ENCODE measurements at places on chromosomes 4 and X.

GRCh38 chrX:21658746-21659145, 616 bp upstream of the KLHL34 start:
- DNase-seq: no peak

DNA sequence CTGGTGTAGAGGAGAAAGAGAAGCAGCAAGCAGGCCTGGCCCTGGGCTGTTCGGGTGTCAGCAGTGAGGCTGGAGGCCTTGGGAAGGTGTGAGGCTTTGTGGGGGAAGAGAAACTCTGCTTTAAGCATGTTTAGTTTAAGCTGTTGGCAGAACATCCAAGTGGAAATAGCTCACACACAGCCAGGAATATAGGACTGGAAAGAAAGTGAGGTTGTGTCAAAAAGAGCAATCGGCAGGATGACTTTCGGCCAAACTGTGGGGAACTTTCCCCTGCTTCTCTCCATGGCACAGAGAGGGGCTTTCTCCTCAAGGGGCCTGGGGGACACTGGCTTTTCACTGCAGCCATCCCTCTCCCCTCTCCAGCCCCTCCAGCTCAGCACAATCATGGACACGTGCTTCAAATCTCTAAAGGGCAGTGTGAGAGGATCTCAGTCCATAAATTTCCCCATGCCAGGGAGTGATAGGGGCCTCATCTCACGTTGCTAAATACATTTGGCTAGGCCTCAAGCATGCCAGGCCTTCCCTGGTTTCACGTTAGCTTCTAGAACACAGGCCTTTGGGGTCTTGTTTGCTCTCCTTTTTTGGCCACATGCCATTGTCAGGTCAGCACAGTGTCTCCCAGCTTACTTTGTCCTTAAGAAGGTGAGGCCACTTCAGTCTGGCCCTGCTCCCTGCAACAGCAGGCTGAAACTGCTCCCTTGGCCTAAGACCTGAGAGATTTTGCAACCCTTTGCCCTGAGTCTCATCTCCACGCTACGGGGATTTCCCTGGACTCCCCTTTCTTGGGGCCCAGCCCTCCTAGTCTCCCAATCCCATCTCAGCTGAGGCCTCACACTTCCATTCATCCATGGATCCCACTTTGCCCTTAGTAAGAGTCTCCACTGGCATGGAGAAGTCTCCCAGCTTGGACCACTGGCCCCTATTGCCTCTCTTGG, 8.3 kb upstream of the CITED1 start:
- DNase-seq: no peak

- DNase-seq: no peak
These were observed 6.3 kb upstream of the SGMS2 start for GRCh38 chr4:107818301-107818910.

DNA sequence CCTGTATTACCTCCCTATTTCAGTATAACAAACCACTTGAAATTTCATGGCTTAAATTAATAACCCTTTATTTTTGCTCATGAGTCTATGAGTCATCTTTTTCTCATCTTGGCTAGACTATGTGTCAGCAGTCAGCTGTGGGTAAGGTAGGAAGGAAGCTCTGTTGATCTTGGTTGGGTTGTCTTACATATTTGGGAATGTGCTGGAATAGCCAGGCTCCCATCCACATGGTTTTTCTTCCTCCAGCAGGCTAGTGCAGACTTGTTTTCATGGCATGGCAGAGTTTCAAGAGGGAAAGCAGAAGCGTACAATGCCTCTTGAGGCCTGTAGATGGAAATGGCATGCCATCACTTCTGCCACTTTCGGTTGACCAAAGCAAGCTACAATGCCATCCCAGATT, 89.7 kb downstream of the LINC00632 start:
- DNase-seq: no peak

DNA sequence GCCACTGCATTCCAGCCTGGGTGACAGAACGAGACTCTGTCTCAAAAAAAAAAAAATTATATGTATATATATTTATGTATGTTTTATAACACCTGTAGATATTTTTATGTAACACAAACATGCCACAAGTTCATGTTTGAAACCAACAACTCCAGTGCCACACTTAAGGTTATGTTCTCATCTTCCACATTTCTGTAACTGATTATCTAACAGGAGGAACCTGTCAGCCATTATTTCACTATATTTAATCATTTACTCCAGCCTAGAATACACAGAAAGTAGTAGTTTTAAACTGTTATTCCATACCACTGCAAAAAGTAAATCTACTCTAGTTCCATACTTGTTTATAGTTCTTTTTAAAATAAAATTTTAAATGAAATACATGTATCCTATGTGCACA, 32.3 kb downstream of the MCUB start:
- no peak for DNase-seq

DNA sequence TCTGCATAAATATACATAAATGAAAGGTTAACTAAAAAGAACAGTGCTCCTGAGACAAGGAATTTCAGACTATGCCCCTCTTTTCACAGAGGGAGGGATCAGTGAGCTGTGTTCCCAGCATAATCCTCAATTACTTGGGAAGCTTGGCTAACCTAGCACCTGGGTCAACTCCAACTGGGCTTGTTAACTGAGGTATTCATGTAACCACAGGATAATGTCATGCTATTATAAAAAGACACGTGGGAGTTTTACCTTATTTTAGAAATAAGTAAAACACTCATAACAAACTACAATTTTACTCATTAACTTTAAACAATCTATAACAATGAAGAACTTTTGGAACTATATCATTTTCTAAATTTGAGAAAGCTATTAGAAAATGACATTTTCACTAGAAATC, 48.6 kb downstream of the RPGR start:
- DNase-seq: no peak

- no peak for DNase-seq
These were observed 21.2 kb downstream of the DOK7 start for GRCh38 chr4:3484057-3484973.

DNA sequence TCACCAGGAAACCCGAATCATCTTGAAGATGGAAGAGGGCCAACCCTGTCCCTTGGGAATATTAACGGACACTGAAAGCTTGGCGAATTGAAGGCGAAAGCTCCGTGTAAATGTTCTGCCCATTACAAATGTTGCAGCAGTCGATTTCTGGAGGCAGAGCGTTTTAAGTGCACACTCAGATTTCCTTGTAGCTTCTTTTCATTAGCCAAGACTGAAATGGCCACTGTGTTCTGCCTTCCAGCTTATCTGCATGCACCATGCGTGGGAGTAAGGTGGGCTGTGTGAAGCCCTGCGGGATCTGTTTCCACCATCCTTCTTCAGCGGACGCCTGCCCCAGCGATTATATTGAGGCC, 1.3 kb downstream of the SMIM20 start:
- no peak for DNase-seq

- DNase-seq: no peak
These were observed 1.4 kb upstream of the SMAD1 start for GRCh38 chr4:145480257-145480656.

GRCh38 chrX:118218079-118218478, 101.5 kb upstream of the KLHL13 start:
- DNase-seq: no peak

GRCh38 chr4:3371033-3372001, 70.5 kb upstream of the HGFAC start:
- DNase-seq: no peak

DNA sequence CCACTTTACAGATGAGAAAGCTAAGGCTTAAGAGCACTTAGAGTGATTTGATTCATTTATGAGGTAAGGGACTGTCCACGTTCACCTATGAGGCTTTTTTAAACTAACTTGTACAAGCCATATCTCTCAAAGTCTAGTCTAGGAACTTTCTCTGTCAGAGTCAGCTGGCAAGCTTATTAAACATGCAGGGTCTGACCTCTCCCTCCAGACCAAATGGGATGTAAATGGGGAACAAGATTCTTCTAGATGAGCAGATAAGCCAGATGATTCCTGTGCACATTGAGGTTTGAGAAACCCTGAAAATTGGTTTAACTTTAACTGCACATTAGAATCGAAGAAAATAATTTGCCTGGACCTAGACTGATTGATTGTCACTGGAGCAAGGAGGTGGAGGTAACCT, 160.0 kb upstream of the SPRY1 start:
- no peak for DNase-seq

DNA sequence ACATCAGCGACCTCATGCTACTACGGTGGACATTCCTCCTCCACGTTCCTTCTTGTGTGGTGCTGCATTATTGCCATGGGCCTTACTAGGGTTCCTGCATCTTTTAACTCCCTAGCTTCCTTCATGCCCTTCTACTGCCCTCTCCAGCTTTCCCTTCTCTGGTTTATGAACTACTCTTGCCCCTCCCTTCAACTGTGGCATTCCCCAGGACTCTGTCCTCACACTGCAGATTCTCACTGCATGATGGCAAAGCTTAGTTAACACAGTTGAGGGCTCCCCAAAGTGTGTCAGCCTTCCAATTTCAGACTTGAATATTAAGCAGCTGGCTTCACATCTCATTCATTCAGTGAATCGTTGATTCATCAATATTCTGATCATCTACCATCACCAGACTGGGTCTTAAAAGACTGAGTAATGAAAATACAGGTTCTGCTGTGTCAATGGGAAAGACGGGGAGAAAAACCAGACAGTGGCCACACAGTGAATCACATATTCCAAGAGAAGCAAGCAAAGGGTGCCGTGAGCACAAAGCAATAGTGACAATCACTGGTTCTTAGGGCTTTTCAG, 53.0 kb downstream of the ZFX start:
- no peak for DNase-seq

DNA sequence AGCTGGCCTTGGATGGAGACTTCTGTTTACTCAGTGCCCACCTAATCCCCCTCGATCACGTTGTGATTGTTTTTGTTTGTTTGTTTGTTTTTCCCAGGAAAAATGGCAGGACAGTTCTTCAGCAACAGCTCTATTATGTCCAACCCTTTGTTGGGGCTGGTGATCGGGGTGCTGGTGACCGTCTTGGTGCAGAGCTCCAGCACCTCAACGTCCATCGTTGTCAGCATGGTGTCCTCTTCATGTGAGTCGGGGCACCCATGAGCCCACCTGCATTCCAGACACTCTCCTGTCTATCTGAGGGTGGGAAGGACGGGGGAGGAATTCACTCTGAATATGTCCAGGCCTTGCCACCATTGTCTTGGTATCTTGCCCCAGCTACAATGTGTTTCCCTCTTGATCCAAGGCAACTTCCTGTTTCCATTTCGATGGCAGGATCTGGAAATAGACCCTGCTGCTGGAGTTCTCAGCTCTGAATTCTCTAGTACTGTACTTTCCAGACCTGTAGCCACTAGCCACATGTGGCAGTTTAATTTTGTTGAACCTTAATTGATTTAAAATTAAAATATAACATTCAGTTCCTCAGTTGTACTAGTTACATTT, 10.5 kb downstream of the SLC34A2 start:
- DNase-seq: no peak

DNA sequence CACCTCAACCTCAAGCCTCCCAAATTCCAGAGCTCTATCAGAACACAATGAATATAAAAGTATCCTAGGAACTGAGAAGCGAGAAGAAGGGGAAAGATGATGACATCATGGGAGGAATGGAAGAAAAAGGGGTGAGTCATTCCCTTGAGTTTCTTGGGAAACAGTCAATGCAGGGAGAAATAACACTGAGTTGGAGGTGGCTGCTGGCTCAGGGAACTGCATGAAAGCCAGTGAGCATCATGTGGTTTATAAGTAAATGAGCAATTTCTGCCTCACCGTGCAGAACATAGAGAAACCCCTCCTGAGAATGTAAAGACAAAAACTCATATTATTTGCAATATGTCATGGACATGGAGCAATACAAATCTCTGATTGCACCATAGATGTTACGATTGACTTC, 73.3 kb downstream of the SHOX start:
- DNase-seq: no peak

- DNase-seq: no peak
These were observed 73.8 kb upstream of the PHOX2B start for GRCh38 chr4:41822325-41822724.

DNA sequence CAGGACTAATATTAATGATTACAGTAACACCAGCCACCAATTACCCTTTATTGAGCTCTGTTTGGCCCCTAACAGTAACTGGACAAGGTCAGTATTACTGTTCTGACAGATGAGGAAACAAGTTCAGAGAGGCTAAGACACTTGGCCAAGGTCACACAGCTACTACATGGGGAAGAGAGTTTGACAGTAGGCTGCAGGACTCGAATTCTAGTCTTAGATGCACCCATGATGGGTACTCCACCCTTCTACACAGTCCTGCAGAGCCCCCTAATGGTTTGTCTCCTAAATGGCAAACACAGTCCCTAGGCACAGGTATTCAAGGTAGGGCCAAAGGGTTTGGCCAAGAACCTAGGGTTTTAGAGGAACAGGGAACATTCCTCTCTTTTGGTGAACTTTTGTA, 93.9 kb downstream of the NSUN7 start:
- DNase-seq: peak; percentile 14

GRCh38 chr4:123102897-123103471, 180.6 kb upstream of the NUDT6 start:
- no peak for DNase-seq

DNA sequence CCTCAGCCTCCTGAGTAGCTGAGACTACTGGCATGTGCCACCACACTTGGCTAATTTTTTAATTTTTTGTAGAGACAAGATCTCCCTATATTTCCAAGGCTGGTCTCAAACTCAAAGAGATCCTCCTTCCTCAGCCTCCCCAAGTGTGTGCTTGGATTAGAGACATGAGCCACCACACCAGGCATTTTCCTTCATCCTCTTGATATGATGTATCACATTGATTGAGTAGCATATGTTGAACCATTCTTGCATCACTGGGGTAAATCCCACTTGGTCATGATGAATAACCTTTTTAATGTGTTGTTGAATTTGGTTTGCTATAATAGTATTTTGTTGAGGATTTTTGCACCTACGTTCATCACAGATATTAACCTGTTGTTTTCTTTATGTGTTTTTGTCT, 24.2 kb upstream of the PPM1K start:
- no peak for DNase-seq

DNA sequence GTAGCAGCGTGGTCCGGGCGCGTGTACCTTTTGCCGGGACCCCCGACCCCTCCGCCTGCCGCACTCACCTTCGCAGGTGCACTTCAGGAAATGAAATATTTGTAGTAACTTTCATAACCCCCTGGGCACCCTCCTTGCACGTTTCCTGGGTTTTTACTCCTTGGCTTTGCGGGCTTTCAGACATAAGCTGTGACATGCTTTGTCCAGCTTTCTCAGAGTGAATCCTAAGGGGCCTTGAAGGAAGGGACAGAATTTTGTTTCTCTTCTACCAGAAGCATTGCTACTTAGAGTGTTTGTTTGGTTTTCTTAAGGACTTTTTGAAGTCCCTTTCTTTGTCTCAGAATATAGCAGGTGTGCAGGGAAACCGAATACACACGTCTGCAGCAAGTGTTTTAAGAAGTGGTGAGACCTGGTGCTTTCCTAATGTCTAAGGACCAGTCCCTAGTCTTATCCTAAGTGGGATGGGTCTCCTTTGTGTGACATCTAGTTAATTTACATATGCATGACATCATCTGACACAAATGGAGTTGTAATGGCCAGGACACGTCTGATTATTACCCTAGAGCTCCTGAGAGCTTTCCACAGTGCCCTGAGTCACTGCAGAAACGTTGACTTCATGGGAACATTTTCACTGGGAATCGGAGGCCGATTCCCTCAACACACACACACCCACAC, 1.3 kb downstream of the FAM149A start:
- DNase-seq: no peak

All from T-helper 2 cell treated with Interferon-gamma antibody and Interleukin-4, amounts not matched to agents 5 μg/mL and 100 μg/mL, for 36 hours (primary cell).